ENCODE measurements at places on chromosomes 1 and 21.
A peak's percentile ranks its signal among the peaks of the same experiment; 100 is the strongest.

DNA sequence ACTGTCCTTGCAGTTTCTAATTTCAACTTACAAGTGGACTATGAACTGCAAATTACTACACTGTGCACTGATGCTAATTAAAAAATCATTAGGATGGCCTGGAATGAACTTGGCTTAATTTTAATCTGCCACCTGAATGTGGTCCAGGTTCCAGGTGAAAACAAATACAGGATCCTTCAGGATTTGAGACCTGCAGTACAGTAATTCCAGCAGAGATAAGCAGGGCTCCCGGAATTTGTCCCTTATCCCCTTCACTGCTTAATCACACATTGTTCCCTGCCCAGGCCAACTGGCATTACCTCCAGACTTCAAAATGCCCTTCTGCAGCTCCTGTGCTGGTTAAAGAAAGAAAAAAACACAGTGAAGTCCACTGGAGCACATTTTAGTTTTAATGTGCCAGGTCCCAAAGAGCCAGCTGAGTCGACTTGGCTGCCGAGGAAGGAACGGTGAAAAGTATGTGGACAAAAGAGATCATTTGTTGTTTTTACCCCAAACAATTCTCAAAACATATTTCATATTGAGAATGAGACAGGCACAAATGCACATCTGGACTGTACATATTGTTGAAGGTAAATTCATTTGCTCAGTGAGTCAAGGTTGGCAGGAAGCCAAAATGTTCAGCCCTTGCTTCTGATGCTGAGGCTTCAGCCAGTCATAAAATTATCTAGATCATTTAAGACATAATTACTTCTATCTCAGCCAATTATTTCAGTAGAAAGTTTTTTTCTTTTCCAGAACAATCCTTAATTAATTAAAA lies 28.3 kb downstream of the DEGS1 start:
- peak; percentile 13 for DNase-seq

DNA sequence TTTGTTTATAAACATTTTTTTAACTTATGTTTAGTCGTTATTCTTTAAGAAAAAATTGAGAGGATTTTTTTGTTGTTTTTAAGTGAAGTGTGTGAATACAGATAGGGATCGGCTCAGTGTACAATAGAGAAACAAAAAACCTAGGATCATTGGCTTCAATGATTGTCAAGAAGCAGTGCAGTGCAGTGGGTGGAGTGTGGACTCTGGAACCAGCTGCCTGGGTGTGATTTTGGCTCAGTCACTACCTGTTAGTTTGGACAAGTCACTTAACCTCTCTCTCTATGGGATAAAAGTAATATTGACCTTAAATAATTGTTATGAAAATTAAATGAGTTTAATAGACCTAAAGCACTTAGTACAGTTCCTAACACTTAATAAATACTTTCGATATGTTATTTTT lies 41.3 kb downstream of the SCCPDH start:
- DNase-seq: no peak

GRCh38 chr21:42061195-42061985 lies 9.7 kb upstream of the UMODL1 start:
- DNase-seq: no peak

GRCh38 chr1:87958201-87958600 lies 629.5 kb downstream of the LMO4 start:
- DNase-seq: no peak

GRCh38 chr1:226425431-226426031 lies 17.6 kb upstream of the PARP1 start:
- DNase-seq: no peak

DNA sequence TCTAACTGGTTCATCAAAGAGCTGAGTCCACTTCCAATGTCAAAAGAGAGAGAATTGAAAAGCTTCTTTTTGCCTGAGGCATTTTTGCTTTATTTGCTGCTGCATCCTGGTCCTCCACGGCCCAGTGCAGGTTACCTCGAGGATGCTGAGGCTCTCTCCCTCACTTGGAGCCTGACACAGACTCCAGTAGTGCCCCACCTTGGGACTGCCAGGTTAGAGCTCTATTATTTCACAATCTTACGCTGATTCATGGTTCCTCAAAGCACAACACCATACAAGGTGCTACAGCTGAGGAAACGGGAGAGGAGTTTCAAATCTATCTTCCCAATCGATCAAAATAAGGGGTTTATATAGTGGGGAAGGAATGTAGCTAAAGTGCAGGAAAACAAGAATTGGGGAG lies 13.6 kb upstream of the PLPPR4 start:
- DNase-seq: no peak

DNA sequence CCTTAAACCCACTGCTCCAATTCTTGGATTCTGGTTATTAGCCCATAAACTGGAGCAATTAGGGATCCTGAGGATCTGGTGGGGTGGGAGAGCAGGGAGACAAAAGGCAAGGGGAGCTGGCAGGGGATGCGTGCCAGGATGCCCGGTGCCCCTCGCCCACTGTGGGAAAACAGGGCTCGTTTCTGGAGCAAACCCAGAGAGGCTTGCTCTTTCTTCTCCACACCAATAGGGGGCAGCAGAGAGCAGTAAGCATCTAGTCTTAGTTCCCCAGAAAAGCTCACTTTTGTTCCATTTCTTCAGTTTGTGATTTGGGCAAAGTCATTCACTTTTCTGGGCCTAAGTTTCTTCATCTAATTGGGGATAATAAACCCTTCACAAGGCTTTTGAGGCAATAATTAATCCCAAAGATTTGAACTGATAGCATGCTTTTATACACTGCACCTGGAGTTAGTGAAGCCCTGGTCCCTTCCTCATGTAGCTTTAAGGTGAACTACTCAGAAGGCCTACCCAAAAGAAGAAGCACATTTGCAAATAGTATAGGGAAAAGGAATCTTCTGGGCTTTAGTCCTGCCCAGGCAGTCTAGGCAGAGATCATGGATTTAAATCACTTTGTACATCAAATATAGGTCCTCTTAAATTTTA lies 160.6 kb upstream of the USP24 start:
- no peak for DNase-seq

- no peak for DNase-seq
These were observed 16.3 kb upstream of the MTARC1 start for GRCh38 chr1:220770245-220770913.
